ENCODE measurements at places on chromosomes 1 and 21. TPM values are rescaled to one million over a fixed set of nuclear protein-coding genes. Genes with fewer than 3 reads are reported as not detected.
A peak's percentile ranks its signal among the peaks of the same experiment; 100 is the strongest.

The ZNF695 gene
- total RNA-seq: 14.9 TPM

The C1orf226 gene
- 7.7 TPM for total RNA-seq

The PLXNA2 gene
- total RNA-seq: 0.89 TPM

The KRTAP7-1 gene
- not detected for total RNA-seq

The VHLL gene
- total RNA-seq: not detected

The EXO1 gene
- total RNA-seq: 32.9 TPM

DNA sequence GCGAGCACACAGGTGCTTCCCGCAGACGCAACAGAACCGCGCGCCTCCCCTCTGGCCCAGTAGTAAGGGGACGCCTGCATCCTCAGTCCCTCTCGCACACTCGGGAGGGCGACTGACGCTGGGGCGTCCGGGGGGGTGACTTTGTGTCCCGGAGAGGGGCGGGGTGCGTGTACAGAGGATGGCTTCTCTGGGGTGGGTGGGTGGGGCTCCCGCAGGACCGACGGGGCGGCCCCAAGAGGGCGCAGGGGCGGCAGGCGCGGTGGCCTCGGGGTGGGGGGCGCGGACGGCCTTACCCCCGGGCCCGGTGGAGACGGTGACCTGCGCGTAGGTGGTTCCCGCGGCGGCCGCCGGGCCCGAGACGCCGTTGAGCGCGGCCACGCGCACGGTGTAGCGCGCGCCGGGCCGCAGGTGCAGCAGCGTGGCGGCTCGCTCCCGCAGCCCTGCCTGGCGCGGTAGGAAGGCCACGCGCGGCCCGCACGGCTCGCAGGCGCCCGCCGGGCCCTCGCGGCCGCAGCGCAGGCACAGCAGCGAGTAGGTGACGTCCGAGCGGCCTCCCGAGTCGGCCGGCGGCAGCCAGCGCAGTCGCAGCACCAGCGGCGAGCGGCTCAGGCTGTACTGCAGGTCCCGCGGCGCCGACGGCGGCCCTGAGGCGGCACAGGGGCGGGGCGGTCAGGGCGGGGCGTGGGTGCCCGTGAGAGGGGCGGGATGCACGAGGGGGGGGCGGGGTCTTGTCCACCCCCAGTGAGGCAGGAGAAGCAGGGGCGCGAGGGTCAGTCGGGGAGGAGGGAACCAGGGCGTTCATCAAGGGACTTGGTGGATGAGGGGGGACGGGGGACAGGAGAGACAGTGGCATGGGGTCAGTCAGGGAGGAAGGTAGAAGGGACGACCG is 12.1 kb downstream of the EPHA10 start:
- DNase-seq: peak; percentile 8
- H3K4me1 ChIP-seq: peaks cover 23% of the 10 kb centered on the region
- peak overlapping the region; percentile 82 for H3K27ac ChIP-seq

- H3K4me1 ChIP-seq: no peaks in the 10 kb centered on the region
- H3K27me3 ChIP-seq: no peaks in the 10 kb centered on the region
- H3K4me3 ChIP-seq: no peak overlapping the region
- no peak for DNase-seq
- peaks cover 2% of the 10 kb centered on the region for H3K36me3 ChIP-seq
Observed at GRCh38 chr1:38848071-38848470, 11.5 kb downstream of the RRAGC start.

DNA sequence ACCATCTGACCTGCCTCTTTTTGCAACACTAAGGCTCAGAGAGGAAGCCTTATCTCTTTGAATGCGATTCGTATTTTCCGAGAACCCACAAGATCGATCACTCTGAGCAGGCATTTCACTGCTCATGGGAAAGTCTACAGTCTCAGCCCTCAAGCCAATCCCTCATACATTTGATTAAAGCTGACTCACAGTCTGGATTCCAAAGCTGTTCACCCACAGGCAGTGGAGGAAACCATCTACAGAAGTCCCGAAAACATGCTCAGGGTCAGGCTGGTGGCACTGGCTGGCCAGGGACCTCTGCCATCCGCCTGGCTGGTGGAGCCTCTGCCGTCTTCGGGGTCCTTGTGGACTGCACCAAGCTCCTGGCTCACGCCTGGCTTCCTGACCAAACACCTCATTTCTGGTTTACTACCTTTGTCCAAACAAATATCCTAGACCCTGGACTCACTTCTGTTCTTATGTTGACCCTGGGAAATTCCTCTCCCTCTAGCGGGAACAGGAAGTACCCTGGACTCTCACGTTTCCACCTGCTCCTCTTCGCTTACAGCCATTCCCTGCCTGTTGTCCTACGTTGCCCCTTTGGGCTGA is 650.0 kb downstream of the SMYD3 start:
- no peaks in the 10 kb centered on the region for H3K27me3 ChIP-seq
- H3K36me3 ChIP-seq: no peaks in the 10 kb centered on the region
- H3K27ac ChIP-seq: no peak overlapping the region

DNA sequence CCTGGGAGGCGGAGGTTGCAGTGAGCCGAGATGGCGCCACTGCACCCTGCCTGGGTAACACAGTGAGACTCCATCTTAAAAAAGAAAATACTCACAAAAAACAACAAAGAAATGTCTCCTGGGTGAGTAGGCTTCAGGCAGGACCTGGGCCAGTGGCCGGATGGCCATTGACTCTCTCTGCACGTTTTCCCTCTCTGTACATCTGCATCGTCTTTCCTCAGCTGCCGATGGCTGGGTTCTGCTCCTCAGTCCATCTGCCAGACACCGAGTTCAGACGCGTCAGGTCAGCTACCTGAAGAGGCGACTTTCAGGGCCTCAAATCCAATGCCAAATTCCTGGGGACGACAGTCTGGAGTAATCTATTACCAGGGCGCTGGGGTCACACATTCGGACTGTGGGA is 199.3 kb downstream of the CAMTA1 start:
- peaks cover 8% of the 10 kb centered on the region for H3K4me1 ChIP-seq
- H3K36me3 ChIP-seq: no peaks in the 10 kb centered on the region
- H3K27me3 ChIP-seq: no peaks in the 10 kb centered on the region
- DNase-seq: no peak
- H3K4me3 ChIP-seq: no peak overlapping the region
- no peak overlapping the region for H3K27ac ChIP-seq

DNA sequence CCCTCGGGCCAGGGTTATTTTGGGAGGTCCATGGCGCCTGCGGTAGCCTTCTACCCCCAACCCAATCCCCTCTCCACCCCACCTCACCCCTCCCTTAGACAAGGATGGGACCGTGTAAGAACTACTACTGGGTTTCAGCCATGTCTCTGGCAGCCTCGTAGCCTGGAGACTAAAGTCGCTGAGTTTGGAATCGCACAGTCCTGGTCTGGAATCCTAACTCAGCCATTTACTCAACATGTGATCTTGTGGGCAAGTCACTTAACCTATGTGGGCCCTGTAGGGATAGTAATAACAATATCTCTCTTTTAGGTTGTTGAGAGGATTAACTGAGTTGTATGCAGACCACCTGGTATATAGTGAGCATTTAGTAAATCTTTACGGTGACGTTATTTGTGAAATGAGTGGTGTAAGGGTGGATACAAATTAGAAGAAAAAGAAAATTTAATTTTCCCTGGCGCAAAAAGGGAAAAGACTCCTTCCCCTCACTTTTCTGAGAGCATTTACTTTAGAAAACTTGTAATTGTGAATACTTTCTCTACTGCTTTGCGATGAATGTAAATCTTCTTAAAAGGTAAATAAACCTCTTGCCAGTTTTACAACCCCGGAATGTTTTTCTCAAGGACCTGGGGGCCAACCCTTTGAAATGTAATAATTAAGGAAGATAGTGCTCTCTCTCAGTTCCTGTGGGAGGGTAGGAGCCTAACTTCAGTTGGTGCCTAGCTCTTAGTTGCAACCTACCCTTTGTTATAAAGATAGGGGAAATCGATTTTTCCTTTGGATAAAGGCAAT is 615 bp upstream of the MRPS15 start:
- no peaks in the 10 kb centered on the region for H3K27me3 ChIP-seq
- H3K4me3 ChIP-seq: peak overlapping the region; percentile 100
- DNase-seq: no peak
- H3K36me3 ChIP-seq: peaks cover 6% of the 10 kb centered on the region
